ENCODE measurements at places on chromosomes 5 and 9.

DNA sequence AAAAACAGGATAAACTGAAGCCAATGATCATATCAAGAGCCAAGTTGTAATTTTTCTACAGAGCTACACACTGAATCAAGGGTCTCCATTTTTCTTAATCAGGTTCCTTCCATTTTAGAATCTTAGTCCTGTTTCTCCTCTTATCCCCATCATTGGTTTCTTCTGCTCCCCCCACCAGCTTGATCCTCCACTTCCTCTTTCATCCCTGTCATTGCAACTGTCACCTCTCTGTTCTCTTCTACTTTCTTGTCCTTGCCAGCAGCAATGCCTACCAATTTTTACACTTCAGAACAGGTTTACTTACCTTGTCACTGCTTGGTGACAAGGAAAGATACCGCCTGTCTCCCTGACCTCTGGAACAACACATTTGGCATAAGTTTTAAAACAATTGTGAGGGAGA is 97.3 kb downstream of the CFAP90 start:
- no peak for DNase-seq

DNA sequence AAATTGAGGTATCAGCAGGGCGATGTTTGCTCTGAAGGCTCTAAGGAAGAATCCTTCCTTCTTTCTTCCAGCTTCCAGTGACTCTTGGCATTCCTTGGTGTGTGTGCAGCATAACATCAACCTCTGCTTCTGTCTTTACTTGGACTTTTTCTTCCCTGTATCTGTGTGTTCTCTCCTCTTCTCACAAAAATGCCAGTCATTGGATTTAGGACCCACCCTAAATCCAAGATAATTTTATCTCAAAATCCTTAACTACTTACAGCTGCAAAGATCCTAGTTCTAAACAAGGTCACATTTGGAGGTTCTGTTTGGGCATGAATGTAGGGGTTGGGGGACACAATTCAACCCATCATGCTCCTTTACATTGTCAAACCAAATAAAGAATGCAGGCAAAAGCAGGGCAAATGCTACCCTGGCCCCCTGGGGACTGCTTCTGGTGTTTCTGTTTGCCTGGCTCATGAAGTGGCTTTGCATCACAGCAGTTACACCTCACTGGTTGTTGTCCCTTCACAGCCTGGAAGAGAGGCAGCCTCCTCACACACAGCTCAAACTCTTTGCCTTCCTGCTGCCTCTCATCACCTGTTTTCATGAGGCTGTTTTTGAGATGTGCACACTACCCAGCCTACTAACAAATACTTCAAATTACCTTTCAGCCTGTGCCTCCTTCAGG is 64.8 kb upstream of the PLCXD3 start:
- DNase-seq = no peak

- DNase-seq = peak; percentile 26
These were observed 282.9 kb downstream of the NFIB start for GRCh38 chr9:14031060-14031414.

- DNase-seq = no peak
These were observed 346 bp downstream of the ATOX1 start for GRCh38 chr5:151758141-151758429.

- no peak for DNase-seq
These were observed 166.2 kb downstream of the DEPDC1B start for GRCh38 chr5:60533789-60534188.

- DNase-seq = no peak
These were observed 552.4 kb upstream of the ZNF608 start for GRCh38 chr5:125298746-125299379.

DNA sequence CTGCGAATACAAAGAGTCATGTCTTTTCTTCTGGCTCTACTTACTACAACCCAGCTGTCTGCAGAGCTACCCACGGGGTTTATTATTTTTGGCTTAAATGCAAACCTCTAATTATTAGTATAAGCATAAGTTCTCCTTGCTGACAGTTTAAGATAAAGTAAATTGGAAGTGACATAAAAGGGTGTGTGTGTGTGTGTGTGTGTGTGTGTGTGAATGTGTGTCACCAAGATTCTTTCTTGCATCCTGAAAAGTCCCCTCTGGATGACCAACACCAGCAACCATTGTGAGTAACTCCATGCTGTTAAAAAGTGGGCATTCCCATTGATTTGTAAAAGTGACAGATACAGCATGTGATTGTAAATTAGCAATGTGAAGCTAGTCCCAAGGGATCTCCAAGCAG is 803.8 kb upstream of the ZNF608 start:
- no peak for DNase-seq

GRCh38 chr5:154329062-154329461 is 116.7 kb upstream of the SAP30L start:
- DNase-seq = no peak

DNA sequence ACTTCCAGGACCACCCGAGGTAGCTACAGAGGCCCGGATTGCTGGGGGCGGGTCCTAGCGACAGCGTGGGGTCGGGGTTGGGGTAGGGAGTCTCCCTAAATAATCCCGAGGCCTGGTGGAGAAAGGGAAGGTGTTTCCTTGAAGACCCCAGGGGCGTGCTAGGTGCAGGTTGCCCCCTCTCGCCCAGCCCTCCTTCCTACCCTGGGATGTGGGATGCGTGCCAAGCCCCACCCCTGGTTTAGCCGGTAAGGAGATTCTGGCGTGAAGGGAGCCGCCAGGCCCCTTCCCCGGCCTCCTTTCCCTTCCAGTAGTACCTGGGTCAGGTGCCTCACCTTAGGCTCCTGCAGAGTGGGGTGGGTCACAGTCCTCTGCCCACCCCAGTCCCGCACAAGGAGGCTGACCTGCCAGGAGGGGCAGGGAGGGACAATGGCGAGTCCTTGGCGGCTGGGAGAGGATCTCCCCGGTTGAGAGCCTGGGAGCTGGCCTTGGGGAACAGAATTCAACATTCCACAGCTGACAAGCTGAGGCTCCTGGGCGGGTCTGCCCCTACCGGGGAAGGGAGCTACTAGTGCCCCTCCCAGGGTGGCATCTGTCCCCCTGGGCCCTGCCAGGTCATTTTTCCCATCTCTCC is 674 bp downstream of the TSPAN17 start:
- peak; percentile 52 for DNase-seq

- DNase-seq = no peak
These were observed 132.0 kb downstream of the FAM174A start for GRCh38 chr5:100667161-100667630.

- peak; percentile 29 for DNase-seq
These were observed 7.1 kb downstream of the NFX1 start for GRCh38 chr9:33297432-33297831.

DNA sequence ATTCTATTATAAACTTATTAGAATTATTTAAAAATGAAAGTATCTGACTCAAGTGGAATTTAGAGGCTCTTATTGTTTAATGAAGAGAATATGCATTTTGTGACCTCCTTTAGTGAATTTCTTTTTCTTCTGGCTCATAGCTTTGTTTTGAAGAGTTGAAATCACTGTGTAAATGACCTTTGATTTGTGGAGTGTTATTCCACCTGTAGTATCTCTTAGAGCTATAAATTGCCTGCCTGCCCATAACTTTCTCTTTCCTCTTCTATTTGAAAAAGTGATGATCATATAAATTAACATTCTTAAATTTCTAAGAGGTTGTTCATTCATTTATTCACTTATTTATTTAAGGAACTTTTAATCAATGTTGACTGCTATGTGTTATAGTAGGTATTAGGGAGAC is 16.1 kb downstream of the CSNK1G3 start:
- DNase-seq = no peak

GRCh38 chr5:131993676-131994075 is 17.8 kb downstream of the ACSL6 start:
- DNase-seq = no peak

GRCh38 chr9:130128251-130128650 is 44.0 kb upstream of the NCS1 start:
- DNase-seq = no peak

DNA sequence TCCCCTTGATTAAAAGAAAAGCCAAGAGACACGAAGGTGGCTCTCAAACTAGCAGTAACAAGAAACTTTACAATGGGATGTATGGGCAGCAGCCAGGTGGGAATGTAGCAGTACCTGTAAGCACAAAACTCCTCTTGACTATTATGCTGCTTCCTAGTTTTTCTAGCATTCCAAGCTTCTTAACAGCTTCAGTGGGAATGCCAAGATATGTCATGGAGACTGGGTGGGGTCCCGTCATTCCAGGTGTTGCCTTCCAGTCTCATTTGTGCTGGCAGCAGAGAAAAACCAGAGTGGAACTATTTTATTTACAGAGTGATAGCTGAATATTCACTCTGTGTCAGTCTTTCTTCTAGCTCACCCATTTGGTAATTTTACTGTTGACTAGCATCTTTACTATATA is 236.6 kb downstream of the ARL15 start:
- DNase-seq = no peak

DNA sequence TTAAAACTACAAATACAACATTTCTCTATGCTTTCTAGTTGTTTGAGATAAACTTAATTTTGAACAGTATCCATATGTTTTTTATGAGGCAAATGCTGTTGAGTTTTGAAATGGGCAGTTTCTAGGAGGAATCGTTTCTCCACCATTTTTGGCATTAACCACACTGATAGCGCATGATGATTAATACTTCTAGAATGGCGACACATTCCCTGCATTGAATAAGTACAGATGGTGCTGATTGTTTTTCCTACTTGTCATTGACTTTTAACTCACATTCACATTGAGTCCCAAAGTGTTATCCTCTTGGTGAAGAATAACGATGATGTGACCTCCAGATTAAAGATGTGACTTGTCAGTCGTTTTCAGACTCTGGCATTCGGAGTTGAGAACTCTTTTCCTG is 6.5 kb upstream of the CCDC192 start:
- no peak for DNase-seq

GRCh38 chr5:61614606-61615005 is 282.5 kb downstream of the ZSWIM6 start:
- DNase-seq = no peak

Measured in left ventricle myocardium inferior (tissue), 1 donor.